Liver (tissue), 10 donors: ENCODE measurements at places on chromosomes 7 and 10.

DNA sequence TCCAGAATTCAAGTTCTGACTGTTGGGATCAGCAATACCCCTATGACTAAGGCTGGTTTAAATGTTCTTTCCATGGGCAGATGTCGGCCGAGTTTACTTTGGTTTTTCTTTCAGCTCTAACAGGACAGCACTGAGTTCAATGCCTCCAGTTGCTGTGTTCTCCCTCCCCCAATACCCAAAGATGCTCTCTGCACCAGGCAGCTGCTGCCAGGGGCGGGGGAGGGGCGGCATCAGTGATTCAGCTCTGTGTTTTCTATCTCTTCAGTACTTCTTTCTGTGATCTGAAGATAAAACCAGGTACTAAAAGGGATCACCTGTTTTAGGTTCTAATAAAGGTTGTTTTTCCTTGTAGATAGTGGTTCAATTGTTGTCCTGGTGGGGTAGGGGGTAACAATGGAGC, 576.7 kb upstream of the POT1 start:
- no peak for DNase-seq

GRCh38 chr7:81929386-81929785, 159.5 kb upstream of the HGF start:
- DNase-seq = no peak

GRCh38 chr7:36946401-36946739, 222.1 kb upstream of the AOAH start:
- no peak for DNase-seq

- DNase-seq = no peak
These were observed 7.6 kb downstream of the SAP25 start for GRCh38 chr7:100566018-100566531.

GRCh38 chr7:101743995-101744360, 73.4 kb upstream of the CUX1 start:
- DNase-seq = no peak

DNA sequence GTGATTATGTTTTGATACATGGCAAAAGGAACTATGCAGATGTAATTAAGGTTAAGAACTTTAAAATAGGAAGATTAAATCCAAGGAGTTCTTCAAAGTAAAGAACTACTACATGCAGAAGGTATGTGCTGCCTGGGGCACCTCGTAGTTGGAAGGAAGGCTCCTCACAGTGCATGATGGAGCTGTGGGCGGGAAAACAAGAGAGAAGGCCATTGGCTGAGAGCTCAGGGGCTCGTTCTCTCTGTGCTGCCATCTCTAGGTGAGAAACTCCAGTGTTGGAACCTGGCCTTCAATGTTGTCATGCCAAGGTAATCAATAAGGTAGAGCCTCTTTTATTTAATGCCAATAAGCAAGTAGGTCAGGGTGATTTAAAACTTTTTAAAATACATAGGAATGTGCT, 391.4 kb upstream of the ETV1 start:
- no peak for DNase-seq

- no peak for DNase-seq
These were observed 96.9 kb downstream of the PIP4K2A start for GRCh38 chr10:22617516-22617915.

DNA sequence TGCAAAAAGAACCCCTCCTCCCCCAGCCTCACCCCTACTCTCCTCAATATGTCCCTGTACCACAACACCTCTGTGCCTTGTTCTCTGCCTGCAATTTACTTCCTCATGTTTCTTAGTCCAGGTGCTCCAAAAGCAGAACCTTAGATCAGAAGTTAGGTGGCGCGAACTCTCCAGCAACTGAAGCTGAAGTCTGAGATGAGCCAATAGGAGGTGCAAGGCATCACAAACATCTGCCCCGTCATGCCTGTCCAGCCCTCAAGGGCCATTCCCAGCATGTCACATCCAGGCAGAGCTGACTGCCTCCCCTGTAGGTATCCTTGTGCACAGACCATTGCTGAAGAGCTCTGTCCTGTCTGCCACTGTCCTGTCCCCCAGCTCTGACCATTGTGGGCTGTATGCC, 508.8 kb downstream of the GRID1 start:
- DNase-seq = no peak

- DNase-seq = no peak
These were observed 183.9 kb upstream of the POM121L12 start for GRCh38 chr7:52851547-52851946.

DNA sequence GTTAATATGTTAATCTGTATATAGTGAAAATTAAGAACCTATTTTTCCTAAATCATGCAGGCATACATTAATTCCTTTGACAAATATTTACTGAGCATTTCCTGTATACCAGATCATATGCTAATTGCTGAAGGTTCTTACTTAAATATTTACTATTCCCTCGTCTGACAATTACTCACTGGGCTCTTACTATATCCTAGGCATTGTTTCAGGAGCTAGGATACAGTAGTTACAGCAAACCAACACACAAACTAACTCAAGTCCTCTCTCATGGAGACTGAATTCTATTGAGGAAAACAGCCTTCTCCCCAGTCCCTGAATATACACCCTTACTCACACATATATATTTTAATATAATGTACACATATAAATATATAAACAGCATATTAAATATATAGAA, 786.0 kb downstream of the NRG3 start:
- no peak for DNase-seq

- DNase-seq = no peak
These were observed 10.4 kb downstream of the ASB15 start for GRCh38 chr7:123612024-123612423.

DNA sequence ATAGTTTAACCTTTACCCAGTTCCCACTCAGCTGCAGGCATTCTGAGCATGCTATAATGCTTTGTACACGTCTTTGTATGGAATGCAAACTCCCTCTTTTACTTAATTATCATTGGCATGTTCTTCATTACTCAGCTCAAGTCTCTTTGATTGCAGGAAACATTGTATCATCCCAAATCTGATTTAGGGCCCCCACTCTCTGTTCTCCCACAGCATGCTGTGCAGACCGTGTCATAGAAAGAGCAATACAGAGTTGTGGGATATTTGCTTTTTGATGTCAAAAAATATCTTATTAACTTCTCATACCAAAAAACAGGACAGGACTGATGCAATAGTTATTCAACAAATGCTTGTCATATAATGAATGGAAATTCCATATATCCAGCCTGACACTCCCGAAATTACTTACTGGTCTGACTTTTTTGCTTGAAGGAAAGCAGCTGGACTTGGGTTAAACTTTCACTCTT, 1081.5 kb upstream of the C7orf33 start:
- no peak for DNase-seq

GRCh38 chr7:151786241-151786640, 90.7 kb downstream of the PRKAG2 start:
- no peak for DNase-seq

- DNase-seq = no peak
These were observed 63.4 kb downstream of the DIP2C start for GRCh38 chr10:625751-626711.

DNA sequence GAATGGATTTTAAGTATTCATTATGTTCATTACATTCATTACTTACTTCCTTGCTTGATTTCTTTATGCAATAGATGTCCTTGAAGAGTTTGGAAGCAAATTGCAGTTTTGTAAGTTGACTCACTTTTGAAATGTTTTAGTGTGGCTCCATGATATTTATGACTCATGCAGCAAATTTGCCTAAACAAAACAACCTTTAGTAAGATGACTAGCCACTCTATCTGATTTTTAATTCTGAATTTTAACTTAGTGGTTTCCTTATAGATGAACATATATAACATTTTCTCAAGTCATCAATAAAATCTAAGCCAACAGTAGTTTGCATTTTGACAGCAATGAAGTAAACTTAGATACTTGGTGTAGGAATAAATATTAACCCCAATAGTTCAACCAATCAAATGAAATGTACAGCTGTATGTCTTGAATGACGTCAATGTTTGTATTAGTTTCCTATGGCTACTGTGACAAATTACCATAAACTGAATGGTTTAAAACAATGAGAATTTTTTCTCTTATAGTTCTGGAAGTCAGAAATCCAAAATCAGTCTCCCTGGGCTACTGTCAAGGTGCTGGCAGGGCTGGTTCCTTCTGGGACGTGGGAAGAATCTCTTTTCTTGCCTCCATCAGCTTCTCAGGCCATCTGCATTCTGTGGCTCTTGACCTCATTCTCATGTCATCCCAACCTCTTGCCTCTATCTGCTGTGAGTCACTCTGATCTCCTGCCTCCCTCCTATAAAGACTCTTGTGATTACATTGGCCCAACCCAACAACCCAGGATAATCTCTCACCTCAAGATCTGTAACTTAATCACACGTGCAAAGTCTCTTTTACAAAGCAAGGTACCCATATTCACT, 73.4 kb downstream of the AHR start:
- DNase-seq = no peak

GRCh38 chr7:111400088-111400487, 162.2 kb downstream of the IMMP2L start:
- no peak for DNase-seq

- DNase-seq = no peak
These were observed 68.6 kb upstream of the EFCAB10 start for GRCh38 chr7:105649727-105650381.

GRCh38 chr7:552868-553635, 33.4 kb upstream of the PDGFA start:
- DNase-seq = no peak

GRCh38 chr7:69256634-69257081, 341.6 kb upstream of the AUTS2 start:
- DNase-seq = no peak

GRCh38 chr7:50262916-50263690, 41.4 kb upstream of the IKZF1 start:
- DNase-seq = no peak

GRCh38 chr7:42740408-42740807, 171.5 kb downstream of the C7orf25 start:
- DNase-seq = no peak

GRCh38 chr10:100291356-100291755, 4.9 kb upstream of the BLOC1S2 start:
- no peak for DNase-seq

DNA sequence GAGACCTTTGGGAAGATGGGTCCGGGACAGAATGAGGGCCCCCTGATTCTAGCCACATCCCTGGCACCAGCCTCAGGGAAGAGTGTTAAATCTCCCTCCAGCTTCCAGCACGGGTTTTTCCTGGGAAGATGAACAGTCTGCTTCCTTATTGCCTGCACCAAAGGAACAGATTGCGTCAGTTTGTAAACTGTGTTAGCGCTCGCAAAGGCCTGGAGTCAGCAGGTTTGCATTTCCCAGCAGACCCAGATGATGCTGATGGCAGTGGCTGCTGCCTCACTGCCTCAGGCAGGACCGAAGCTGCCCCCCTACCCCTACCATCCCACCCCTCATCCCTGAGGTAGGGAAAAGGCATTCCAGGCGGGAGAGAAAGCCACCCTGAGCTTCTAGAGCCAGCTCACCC, 34.6 kb upstream of the LRRC4 start:
- DNase-seq = no peak

DNA sequence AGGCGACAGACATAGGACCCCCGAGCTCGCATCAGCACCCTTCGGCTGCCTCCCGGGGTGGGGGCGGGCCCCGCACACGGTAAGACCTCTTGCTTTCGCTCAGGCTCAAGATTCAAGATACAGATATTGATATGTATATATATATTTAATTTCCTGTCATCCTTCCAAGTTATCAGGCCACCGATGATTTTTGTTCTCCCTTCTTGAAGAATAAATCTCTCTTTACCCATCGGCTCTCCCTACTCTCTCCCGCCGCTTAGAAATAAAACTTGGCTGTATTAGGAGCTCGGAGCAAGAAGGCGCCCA, 603 bp downstream of the ADRA2A start:
- DNase-seq = no peak

DNA sequence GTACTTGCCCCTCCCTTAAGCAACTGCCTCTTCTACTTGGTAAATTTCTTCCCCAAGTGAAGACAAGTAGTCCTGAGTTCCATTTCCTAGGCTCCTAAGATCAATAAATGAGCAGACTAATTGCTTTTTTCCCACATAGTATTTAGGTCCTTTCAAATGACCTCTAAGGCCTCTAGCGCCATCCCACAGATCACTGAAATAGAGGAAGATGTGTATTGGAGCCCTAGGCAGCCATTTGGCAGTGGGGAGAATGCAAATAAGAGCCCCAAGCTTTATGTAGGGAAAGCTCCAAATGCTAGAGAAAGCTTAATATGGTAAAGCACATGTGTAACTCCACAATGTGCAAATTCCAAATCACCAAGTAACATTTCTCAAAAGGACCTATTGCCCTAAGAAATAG, 316.5 kb upstream of the PHF14 start:
- DNase-seq = no peak

DNA sequence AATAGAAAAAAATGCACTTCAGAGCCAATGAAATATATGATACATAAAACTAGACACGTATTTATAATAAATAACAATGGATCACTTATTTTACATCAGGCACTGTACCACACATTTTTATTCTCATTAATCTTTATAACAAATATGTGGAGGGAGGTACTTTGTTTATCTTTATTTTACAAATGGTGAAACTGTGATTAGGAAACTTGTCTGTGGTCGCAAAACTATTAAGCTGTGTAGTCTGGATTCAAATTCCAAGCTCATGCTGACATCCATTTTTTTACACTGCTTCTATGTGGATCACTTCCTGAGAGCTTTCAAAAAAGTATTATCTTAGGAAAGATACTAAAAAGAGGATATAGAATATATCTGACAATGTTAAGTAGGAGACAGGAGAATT, 978.6 kb downstream of the SORCS1 start:
- DNase-seq = no peak

DNA sequence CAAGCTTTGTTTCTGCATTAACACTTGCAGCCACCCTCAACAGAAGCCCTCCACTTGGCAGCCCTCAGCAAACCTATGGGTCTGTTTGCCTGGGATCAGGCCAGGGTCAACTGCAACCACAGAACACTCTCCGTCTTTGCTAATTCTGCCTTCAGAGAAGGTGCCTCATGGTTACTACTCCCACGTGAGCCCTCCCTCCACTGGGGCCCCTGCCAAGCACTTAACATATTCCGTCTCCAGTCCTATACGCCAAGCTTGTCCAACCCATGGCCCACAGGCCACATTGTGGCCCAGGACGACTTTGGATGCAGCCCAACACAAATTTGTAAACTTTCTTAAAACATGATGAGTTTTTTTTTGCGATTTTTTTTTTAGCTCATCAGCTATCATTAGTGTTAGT, 54.7 kb downstream of the HSPA12A start:
- DNase-seq = no peak

GRCh38 chr10:65622608-65623007, 1303.2 kb upstream of the LRRTM3 start:
- no peak for DNase-seq
